T-helper 17 cell (primary cell): ENCODE measurements at places on chromosomes 2 and 18.

- H3K27me3 ChIP-seq: no peaks in the 10 kb centered on the region
- H3K36me3 ChIP-seq: peaks cover 4% of the 10 kb centered on the region
- no peak overlapping the region for H3K27ac ChIP-seq
- peaks cover 5% of the 10 kb centered on the region for H3K4me1 ChIP-seq
- H3K4me3 ChIP-seq: no peak overlapping the region
Observed at GRCh38 chr2:20626698-20627513, 24.0 kb downstream of the HS1BP3 start.

- no peak overlapping the region for H3K4me3 ChIP-seq
- no peak for DNase-seq
- peaks cover 72% of the 10 kb centered on the region for H3K27me3 ChIP-seq
- peaks cover 4% of the 10 kb centered on the region for H3K36me3 ChIP-seq
- no peak overlapping the region for H3K27ac ChIP-seq
Observed at GRCh38 chr2:237182422-237183123, 96.9 kb downstream of the COPS8 start.

GRCh38 chr2:209942936-209943605, 59.4 kb upstream of the RPE start:
- no peak overlapping the region for H3K27ac ChIP-seq
- H3K27me3 ChIP-seq: peaks cover 18% of the 10 kb centered on the region
- no peaks in the 10 kb centered on the region for H3K4me1 ChIP-seq
- H3K36me3 ChIP-seq: no peaks in the 10 kb centered on the region
- DNase-seq: no peak
- no peak overlapping the region for H3K4me3 ChIP-seq

DNA sequence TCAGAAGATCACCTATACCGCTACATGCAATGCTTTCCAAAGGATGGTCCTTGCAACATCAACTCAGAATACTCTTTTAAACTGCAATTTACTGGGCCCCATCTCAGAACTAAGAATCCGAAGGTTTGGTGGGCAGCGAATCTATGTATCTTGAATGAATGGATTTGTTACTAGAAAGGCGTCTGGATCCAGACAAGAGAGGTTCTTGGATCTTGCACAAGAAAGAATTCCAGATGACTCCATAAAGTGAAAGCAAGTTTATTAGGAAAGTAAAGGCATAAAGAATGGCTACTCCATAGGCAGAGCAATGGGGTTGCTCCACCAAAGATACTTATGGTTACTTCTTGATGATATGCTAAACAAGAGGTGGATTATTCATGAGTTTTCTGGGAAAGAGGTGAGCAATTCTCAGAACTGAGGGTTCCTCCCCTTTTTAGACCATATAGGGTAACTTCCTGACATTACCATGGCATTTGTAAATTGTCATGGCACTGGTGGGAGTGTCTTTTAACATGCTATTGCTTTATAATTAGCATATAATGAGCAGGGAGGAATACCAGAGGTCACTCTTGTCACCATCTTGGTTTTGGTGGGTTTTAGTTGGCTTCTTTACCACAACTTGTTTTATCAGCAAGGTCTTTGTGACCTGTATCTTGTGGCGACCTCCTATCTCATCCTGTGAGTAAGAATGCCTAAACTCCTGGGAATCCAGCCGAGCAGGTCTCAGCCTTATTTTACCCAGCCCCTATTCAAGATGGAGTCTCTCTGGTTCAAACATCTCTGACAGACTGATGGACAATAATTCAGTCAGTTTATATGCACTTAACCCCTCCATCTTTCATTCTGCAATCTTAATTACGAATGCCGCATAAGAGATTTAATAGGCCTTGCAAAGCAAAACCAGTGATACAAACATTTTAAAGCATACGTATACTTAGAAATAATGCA, 7.5 kb upstream of the RMDN2 start:
- peaks cover 7% of the 10 kb centered on the region for H3K4me1 ChIP-seq
- no peak overlapping the region for H3K27ac ChIP-seq
- H3K4me3 ChIP-seq: no peak overlapping the region
- H3K36me3 ChIP-seq: peaks cover 3% of the 10 kb centered on the region
- peaks cover 44% of the 10 kb centered on the region for H3K27me3 ChIP-seq

GRCh38 chr18:46719388-46719787, 37.5 kb downstream of the ST8SIA5 start:
- peaks cover 2% of the 10 kb centered on the region for H3K4me1 ChIP-seq
- H3K4me3 ChIP-seq: no peak overlapping the region
- peaks cover 56% of the 10 kb centered on the region for H3K27me3 ChIP-seq
- no peaks in the 10 kb centered on the region for H3K36me3 ChIP-seq
- no peak overlapping the region for H3K27ac ChIP-seq
- no peak for DNase-seq

DNA sequence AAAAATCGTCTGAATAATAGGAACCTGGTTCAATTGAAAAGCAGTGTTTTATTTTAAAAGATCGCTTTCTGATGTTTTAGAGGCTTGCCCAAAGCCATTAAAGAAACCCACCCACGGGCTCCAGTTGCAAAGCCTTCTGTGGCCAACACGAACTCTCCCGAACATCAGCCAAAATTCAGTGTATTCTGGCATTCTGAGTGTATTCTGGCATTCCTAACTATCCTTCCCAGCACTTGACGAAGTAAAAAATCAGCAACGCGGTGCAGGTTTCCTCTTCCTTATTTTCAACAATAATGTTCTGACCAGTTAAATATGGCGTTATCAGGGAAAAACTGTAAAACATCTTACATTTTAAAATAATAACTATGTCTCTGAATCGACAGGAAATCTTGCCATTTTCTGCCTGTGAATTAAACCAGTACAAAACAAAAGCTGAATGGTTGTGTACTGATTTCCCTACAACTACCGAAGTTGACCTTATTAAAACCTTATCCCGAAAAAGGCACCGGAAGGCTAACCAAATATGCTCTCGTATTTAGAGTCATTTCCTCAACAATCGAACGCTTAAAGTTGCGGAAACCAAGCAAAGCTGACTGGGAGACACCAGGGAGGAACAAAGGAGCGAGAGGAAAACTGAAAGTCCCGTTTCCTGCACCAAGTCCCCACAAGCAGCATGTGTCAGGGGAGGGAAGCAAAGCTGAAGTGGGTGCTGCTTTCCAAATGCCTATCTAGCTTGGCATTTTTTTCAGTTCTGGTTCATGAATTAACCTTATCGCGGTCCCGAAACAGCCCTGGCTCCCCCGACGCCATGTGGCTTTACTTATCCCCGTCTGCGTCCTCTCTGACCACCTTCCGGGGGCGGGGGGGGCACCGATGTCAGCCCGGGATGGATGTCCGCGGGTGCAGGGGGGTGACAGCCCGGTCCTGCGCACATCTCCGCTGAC, 44.3 kb downstream of the ZNF516 start:
- DNase-seq: no peak
- H3K27me3 ChIP-seq: no peaks in the 10 kb centered on the region
- H3K27ac ChIP-seq: peak overlapping the region; percentile 51
- peaks cover 72% of the 10 kb centered on the region for H3K4me1 ChIP-seq

- no peaks in the 10 kb centered on the region for H3K27me3 ChIP-seq
- peaks cover 60% of the 10 kb centered on the region for H3K4me1 ChIP-seq
- peak overlapping the region; percentile 82 for H3K4me3 ChIP-seq
- peak overlapping the region; percentile 93 for H3K27ac ChIP-seq
Observed at GRCh38 chr2:174593041-174593440, 4.6 kb downstream of the WIPF1 start.

- peaks cover 5% of the 10 kb centered on the region for H3K4me1 ChIP-seq
- H3K4me3 ChIP-seq: no peak overlapping the region
Observed at GRCh38 chr2:189799030-189799331, 14.7 kb downstream of the PMS1 start.

- no peak overlapping the region for H3K4me3 ChIP-seq
- peaks cover 13% of the 10 kb centered on the region for H3K4me1 ChIP-seq
- no peaks in the 10 kb centered on the region for H3K27me3 ChIP-seq
- peak overlapping the region; percentile 6 for H3K27ac ChIP-seq
- no peaks in the 10 kb centered on the region for H3K36me3 ChIP-seq
Observed at GRCh38 chr18:75029481-75029880, 179.5 kb downstream of the PTGR3 start.

- H3K4me3 ChIP-seq: no peak overlapping the region
- DNase-seq: no peak
- H3K36me3 ChIP-seq: peaks cover 2% of the 10 kb centered on the region
Observed at GRCh38 chr2:176461098-176461808, 192.0 kb downstream of the MTX2 start.

DNA sequence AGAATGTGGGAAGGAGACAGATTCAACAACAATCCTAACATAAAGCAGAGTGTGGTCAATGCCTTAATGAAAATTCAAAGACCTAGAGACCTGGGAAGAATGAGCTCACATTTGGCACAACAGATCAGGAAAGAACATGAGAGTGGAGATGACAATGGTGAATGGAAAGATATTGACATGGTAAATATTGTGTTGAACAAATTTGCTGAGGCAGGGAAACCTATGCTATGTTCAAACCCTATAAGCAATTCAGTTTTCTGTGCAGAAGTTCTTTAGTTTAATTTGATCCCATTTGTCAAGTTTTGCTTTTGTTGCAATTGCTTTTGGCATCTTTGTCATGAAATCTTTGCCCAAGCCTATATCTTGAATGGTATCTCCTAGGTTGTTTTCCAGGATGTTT, 199.4 kb upstream of the LRRTM4 start:
- H3K4me3 ChIP-seq: no peak overlapping the region
- H3K4me1 ChIP-seq: no peaks in the 10 kb centered on the region
- H3K36me3 ChIP-seq: no peaks in the 10 kb centered on the region
- H3K27ac ChIP-seq: no peak overlapping the region
- H3K27me3 ChIP-seq: no peaks in the 10 kb centered on the region

DNA sequence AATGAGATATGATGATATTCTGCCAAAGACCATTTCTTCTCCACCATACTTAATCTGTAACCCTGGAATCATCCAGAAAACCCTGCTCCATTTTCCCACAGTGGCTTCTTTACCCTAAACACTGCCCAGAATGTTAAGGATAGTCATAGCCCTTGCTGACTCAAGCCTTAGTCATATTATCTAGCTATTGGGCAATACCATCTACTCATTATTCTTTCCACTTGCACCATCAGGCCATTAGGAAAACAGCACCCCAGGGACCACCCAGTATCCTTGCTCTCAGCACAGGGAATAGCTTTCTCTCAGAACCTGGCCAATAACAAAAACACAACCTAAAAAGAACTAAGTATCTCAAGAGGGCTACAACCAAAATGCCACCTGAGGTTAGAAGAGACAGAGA, 445.7 kb upstream of the SLC14A2 start:
- DNase-seq: no peak
- H3K27me3 ChIP-seq: peaks cover 7% of the 10 kb centered on the region
- no peaks in the 10 kb centered on the region for H3K36me3 ChIP-seq

DNA sequence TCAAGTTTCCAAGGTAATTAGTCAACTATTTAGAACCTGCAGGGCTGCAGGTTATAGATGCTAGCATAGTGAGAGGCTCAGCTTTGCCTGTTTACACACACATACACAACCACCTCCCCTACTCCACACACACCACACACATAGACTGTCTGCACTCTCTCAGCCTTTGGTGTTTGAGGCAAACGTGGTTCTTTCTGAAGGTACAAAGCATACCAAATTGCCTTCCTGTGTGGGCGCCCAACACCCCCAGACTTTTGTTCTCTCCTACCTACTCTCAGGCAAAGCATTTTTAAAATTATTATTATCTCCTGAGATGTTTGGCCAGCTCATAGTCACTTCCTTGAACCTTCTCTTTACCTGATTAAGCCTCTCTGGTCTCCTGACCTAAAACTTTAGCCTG, 44.9 kb downstream of the MYO3B start:
- H3K27me3 ChIP-seq: peaks cover 31% of the 10 kb centered on the region
- H3K4me3 ChIP-seq: no peak overlapping the region
- DNase-seq: no peak
- H3K36me3 ChIP-seq: no peaks in the 10 kb centered on the region
- H3K27ac ChIP-seq: no peak overlapping the region

DNA sequence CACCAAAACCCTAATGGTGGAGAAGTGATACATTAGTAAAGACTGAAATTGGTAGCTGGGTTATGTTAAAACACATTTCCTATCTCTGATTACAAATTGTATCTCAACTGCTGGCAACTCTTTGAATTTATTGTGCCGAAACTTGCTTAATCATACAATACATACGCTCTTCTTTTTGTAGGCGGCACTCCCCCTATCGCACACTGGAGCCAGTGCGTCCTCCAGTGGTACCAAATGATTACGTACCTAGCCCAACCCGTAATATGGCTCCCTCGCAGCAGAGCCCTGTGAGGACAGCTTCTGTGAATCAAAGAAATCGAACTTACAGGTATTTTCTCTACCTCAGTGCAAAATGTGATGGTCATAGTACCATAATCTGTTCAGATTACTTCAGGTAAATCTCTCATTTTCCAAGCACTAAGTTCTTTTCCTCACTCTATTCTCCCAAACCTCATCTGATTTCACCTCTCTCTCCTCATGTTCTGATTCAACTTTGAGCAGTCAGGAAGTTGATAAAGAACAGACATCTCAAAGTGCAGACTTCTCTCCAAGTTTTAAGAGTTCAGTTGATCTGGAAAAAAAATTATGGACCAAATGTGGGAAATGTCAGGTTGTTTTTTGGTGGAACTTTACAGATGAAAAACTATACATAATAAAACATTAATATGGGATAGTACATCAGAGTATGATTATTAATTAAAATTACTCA, 66.5 kb downstream of the ABI2 start:
- peak overlapping the region; percentile 9 for H3K27ac ChIP-seq
- no peaks in the 10 kb centered on the region for H3K27me3 ChIP-seq
- peaks cover 2% of the 10 kb centered on the region for H3K4me1 ChIP-seq
- DNase-seq: no peak
- H3K4me3 ChIP-seq: no peak overlapping the region
- H3K36me3 ChIP-seq: peaks cover 6% of the 10 kb centered on the region

GRCh38 chr18:68560128-68560527, 154.8 kb downstream of the TMX3 start:
- H3K27me3 ChIP-seq: no peaks in the 10 kb centered on the region
- H3K4me1 ChIP-seq: no peaks in the 10 kb centered on the region
- DNase-seq: no peak
- no peak overlapping the region for H3K27ac ChIP-seq

GRCh38 chr18:48753691-48754090, 197.1 kb downstream of the SMAD7 start:
- DNase-seq: no peak
- no peak overlapping the region for H3K27ac ChIP-seq
- H3K4me3 ChIP-seq: no peak overlapping the region
- no peaks in the 10 kb centered on the region for H3K36me3 ChIP-seq
- H3K4me1 ChIP-seq: no peaks in the 10 kb centered on the region
- no peaks in the 10 kb centered on the region for H3K27me3 ChIP-seq

GRCh38 chr2:159710601-159711180, 1.6 kb upstream of the MARCHF7 start:
- peaks cover 23% of the 10 kb centered on the region for H3K4me1 ChIP-seq
- H3K27me3 ChIP-seq: no peaks in the 10 kb centered on the region
- no peak overlapping the region for H3K4me3 ChIP-seq
- H3K36me3 ChIP-seq: peaks cover 14% of the 10 kb centered on the region
- no peak for DNase-seq

DNA sequence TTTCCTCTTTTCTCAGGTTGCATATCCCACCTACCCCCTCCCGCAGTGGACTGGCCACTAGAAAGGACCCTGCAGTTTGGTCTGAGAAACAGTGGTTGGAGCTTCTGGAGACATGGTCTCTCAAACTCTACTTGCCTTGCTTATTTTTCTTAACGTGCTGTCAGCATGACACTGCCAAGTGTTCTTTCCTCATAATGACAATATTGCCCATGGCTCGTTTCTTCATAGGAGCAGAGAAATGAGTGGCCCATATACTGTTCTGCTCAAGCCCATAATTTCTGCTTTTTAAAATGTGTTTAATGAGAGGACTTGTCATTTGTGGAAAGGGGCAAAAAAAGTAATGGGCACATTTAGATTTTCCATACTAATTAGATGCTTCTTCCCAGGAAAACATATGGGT, 828.7 kb downstream of the BCL11A start:
- H3K4me3 ChIP-seq: no peak overlapping the region
- no peak overlapping the region for H3K27ac ChIP-seq
- H3K4me1 ChIP-seq: no peaks in the 10 kb centered on the region
- H3K27me3 ChIP-seq: no peaks in the 10 kb centered on the region

GRCh38 chr18:50694147-50694546, 125.7 kb downstream of the MRO start:
- H3K4me1 ChIP-seq: no peaks in the 10 kb centered on the region
- H3K27me3 ChIP-seq: peaks cover 41% of the 10 kb centered on the region
- no peak for DNase-seq
- no peak overlapping the region for H3K27ac ChIP-seq
